Thymus (tissue), 14 donors: ENCODE measurements at places on chromosomes 16 and 17. TPM values are rescaled to one million over a fixed set of nuclear protein-coding genes. Genes with fewer than 3 reads are reported as not detected.
A peak's percentile ranks its signal among the peaks of the same experiment; 100 is the strongest.

- peak overlapping the region; percentile 89 for H3K27ac ChIP-seq
- H3K4me1 ChIP-seq = peaks cover 21% of the 10 kb centered on the region
- H3K36me3 ChIP-seq = peaks cover 29% of the 10 kb centered on the region
- peak overlapping the region; percentile 72 for H3K4me3 ChIP-seq
- no peak for DNase-seq
- H3K27me3 ChIP-seq = no peaks in the 10 kb centered on the region
Measured at GRCh38 chr17:28948342-28948741, 3.0 kb downstream of the PHF12 start.

DNA sequence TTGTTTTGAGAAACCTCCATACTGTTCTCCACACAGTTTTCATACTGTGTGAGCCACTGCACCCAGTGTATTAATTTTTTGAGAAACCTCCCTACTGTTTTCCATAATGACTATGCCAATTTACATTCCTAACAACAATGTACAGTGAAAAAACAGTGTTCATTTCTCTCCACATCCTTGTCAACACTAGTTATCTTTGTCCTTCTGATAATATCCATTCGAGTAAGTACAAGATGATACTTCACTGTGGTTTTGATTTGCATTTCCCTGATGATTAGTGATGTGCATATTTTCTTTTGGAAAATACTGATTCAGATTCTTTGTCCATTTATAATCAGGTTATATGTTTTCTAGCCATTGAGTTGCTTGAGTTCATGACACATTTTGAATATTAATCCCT lies 462.0 kb downstream of the CDH11 start:
- DNase-seq = no peak
- no peaks in the 10 kb centered on the region for H3K36me3 ChIP-seq
- no peaks in the 10 kb centered on the region for H3K4me1 ChIP-seq
- H3K27me3 ChIP-seq = no peaks in the 10 kb centered on the region
- H3K4me3 ChIP-seq = no peak overlapping the region

DNA sequence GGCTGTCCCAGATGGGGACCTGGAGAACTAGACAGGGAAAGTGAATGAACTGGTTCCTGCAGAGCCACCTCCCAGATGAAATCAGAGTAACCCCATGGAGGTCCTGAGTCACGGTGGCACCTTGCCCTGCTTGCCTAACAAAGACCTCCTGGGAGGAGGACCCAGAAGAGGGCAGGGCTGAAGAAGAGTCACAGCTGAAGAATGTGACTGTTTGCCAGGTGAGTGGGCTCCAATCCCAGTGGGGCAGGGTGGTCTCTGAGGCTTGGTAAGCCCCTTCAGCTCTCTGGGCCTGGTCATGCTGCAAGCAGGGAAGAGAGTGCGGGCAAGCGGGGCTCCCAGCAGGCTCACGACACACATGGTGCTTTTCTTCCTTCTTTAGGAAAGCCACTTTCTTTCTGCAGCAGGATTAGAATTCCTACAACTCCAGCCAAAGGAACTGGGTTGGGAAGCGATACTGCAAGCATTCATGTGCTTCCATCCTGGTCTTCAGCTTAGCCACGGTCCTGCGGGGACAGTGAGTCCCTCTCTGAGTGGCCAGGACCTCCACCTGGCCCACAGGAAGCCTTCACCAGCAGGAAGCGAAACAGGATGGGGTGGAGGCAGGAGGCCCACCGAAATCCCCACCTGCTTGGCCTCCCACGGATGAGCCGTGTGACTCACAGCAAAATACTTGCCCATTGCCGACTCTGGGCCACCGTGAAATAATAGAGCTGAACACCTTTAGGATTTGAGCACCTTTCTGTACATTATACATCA lies 4.3 kb downstream of the C16orf74 start:
- no peak for DNase-seq
- no peak overlapping the region for H3K27ac ChIP-seq
- H3K27me3 ChIP-seq = peaks cover 34% of the 10 kb centered on the region
- no peaks in the 10 kb centered on the region for H3K36me3 ChIP-seq
- no peak overlapping the region for H3K4me3 ChIP-seq

DNA sequence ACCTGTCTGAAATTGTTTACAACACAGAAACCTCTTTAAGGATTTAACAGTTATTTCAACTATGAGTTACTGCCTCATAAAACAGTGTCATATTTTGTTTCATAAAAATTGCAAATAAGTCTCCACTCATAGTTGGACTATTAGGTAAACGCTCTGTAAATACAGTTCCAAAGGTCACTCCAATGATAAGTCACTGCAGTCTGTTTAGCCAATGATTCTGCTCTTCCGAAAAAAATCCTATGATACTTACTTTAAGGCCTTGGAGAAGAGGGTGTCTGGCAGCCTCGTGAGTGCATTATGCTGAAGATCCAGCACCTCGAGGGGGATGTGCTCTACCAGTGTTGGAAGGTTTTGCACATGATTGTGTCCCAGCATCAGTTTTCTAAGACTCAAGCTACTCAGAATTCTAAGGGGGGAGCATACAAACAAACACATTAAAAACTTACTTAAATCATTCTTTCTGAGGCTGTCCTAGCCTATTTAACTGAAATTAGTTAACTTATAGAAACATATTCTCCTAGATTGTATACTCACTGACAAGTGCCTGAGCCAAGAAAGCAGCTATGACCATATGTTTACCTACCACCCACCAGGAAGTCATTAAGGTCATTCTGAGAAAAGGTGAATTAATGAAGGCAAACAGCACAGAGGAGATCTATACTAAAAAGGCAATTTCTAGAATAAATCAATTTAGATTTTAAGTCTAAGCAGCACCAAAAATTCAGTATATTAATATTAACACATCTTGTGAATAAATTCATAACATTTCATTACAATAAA lies 41.1 kb downstream of the MARVELD3 start:
- H3K4me3 ChIP-seq = no peak overlapping the region
- DNase-seq = no peak
- H3K4me1 ChIP-seq = no peaks in the 10 kb centered on the region
- no peak overlapping the region for H3K27ac ChIP-seq
- H3K27me3 ChIP-seq = no peaks in the 10 kb centered on the region

The NTN3 gene
- 0.71 TPM for total RNA-seq

- H3K4me1 ChIP-seq = peaks cover 8% of the 10 kb centered on the region
- no peak for DNase-seq
- H3K27me3 ChIP-seq = no peaks in the 10 kb centered on the region
- no peak overlapping the region for H3K27ac ChIP-seq
- peaks cover 45% of the 10 kb centered on the region for H3K36me3 ChIP-seq
- no peak overlapping the region for H3K4me3 ChIP-seq
Measured at GRCh38 chr17:1616101-1616500, 12.5 kb downstream of the SLC43A2 start.

The TAOK2 gene
- total RNA-seq = 18.5 TPM

DNA sequence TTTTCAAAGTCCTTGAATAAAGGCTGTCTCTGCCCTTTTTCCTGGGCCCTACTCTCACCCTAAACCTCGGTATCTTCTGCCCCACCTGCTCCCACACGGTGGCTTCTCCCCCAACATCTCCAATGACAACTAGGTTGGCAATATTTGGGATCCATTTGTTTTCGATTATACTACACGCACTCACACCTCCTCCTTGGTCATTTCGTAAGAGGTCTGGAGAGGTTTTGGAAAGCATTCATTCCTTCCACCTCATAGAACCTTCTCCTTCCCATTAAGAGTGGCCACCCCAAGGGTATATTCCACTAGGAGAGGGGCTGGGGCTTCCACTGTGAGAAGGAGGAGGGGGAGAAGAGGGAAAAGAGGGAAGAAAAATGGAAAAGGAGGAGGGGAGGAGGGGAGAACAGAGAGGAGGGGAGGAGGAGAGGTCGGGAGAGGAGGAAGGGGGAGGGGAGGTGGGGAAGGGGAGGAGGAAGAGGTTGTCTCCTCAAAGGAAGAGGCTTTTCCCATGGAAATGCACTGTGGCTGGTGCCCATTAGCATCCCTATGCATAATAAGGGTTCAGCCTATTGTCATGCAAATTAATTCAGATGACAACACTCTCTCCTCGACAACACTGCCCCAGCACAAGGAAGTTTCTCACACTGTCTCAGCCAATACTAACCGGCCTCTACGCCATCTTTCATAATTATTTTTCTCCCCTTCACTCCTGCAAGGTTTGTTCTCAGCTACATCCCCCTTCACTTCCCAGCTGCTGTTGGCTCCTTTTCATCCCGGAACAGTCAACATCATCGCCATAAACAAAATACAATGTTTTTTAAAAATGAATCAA lies 30.0 kb downstream of the SOX9 start:
- H3K4me1 ChIP-seq = no peaks in the 10 kb centered on the region
- no peak overlapping the region for H3K4me3 ChIP-seq
- no peak overlapping the region for H3K27ac ChIP-seq
- H3K27me3 ChIP-seq = no peaks in the 10 kb centered on the region

DNA sequence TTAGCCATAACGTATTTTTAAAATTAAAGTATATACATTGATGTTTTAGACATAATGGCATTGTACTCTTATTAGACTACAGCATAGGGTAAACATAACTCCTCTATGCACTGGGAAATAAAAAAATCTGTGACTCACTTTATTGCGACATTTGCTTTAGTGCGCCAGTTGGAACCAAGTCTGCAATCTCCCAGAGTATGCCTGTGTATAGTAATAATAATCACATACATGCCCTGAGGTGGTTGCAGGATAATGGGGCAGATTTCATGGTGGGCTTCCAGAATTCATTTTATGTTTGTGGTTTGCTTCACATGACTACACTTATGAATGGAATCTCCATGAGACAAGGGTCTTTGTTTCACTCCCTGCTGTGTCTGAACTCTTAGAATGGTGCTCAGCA lies 66.9 kb upstream of the N4BP1 start:
- no peaks in the 10 kb centered on the region for H3K36me3 ChIP-seq
- no peaks in the 10 kb centered on the region for H3K27me3 ChIP-seq
- H3K4me1 ChIP-seq = no peaks in the 10 kb centered on the region
- H3K4me3 ChIP-seq = no peak overlapping the region

The CACNG5 gene
- total RNA-seq = 0.05 TPM

The CLDN6 gene
- total RNA-seq = 0.28 TPM

DNA sequence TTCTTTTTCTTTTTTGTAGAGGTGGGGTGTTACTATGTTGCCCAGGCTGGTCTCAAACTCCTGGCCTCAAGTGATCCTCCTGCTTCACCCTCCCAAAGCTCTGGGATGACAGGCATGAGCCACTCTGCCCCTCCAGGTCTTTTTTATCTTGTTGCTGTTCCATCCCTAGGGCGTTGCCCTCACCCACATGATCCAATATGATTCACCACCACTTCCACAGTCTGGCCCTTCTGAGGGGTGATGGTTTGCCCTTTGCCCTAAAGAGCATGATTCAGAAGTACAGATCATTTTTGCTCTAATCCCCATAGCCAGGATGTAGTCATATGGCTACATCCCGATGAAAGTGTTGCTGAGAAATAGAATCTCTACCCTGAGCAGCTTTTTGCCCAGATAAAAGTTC lies 18.8 kb downstream of the STX4 start:
- DNase-seq = no peak
- H3K27me3 ChIP-seq = no peaks in the 10 kb centered on the region
- H3K36me3 ChIP-seq = no peaks in the 10 kb centered on the region
- H3K4me3 ChIP-seq = no peak overlapping the region
- no peak overlapping the region for H3K27ac ChIP-seq
- H3K4me1 ChIP-seq = no peaks in the 10 kb centered on the region

DNA sequence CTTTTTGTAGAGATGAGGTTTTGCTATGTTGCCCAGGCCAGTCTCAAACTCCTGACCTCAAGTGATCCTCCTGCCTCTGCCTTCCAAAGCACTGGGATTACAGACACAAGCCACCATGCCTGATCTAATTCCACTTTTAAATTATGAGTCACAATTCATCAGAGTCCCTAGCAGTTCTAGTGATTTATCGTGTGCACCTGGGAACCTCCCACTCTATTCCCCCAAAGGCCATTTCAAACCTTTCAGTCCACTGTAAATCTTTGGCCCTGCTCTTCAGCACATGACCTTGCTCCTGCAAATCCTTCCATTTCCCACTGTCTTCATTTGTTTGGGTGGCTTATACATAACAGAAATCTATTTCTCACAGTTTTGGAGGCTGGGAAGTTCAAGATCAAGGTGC lies 73.0 kb downstream of the HS3ST2 start:
- H3K4me3 ChIP-seq = no peak overlapping the region
- no peak overlapping the region for H3K27ac ChIP-seq
- no peaks in the 10 kb centered on the region for H3K27me3 ChIP-seq
- H3K4me1 ChIP-seq = no peaks in the 10 kb centered on the region

The CCL2 gene
- 46.1 TPM for total RNA-seq

The SERPINF2 gene
- total RNA-seq = 4.3 TPM

DNA sequence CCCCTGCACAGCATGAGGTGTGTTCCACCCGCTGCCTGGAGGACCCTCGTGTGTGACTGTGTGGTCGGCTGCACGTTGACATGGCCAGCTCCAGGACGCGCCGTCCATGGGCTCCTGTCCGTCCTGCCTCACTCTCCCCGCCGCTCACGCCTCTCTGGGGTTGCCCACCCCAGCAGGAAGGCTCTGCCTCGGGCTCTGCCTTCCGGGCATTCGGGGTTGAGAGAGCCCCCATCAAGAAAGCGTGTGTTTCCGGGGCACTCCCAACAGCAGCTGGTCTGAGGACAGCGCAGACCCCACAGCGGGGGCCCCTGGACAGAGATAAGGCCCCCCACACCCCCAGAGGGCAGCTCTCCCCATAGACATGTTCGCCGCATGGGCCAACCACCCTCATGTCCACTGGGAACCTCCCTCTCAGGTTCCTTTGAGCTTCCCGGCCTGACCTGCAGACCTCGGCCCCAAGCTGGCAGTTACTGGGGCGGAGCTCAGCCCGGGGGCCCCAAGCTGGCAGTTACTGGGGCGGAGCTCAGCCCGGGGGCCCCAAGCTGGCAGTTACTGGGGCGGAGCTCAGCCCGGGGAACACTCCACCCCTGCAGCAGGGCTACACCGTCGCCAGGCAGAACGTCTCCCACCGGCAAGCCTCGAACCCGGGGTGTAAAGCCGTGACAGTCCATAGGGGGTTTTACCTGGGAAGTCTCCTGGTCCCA lies 8.4 kb upstream of the PIEZO1 start:
- peak overlapping the region; percentile 97 for H3K27ac ChIP-seq
- peaks cover 76% of the 10 kb centered on the region for H3K4me1 ChIP-seq
- H3K27me3 ChIP-seq = no peaks in the 10 kb centered on the region
- H3K36me3 ChIP-seq = no peaks in the 10 kb centered on the region
- peak; percentile 68 for DNase-seq
- peak overlapping the region; percentile 40 for H3K4me3 ChIP-seq

The DPEP2 gene
- 5.6 TPM for total RNA-seq
